Activated CD8-positive, alpha-beta memory T cell treated with anti-CD3 and anti-CD28 coated beads, Interleukin-2, amount 10 ng/mL, durations not matched to agents 7 days and 5 days (primary cell): ENCODE measurements at places on chromosomes 11 and 22. TPM values are rescaled to one million over a fixed set of nuclear protein-coding genes. Genes with fewer than 3 reads are reported as not detected.

GRCh38 chr11:19391026-19391425, 150.3 kb upstream of the E2F8 start:
- H3K27ac ChIP-seq = no peak overlapping the region
- peaks cover 14% of the 10 kb centered on the region for H3K4me1 ChIP-seq
- H3K27me3 ChIP-seq = peaks cover 46% of the 10 kb centered on the region
- no peaks in the 10 kb centered on the region for H3K36me3 ChIP-seq
- no peak overlapping the region for H3K4me3 ChIP-seq
- no peak for DNase-seq

GRCh38 chr22:46929046-46929709, 166.7 kb downstream of the TBC1D22A start:
- H3K27ac ChIP-seq = no peak overlapping the region
- H3K27me3 ChIP-seq = no peaks in the 10 kb centered on the region
- peaks cover 20% of the 10 kb centered on the region for H3K36me3 ChIP-seq
- peaks cover 20% of the 10 kb centered on the region for H3K4me1 ChIP-seq
- H3K4me3 ChIP-seq = no peak overlapping the region
- DNase-seq = no peak

Gene UBE4A
- total RNA-seq = 47.8 TPM

DNA sequence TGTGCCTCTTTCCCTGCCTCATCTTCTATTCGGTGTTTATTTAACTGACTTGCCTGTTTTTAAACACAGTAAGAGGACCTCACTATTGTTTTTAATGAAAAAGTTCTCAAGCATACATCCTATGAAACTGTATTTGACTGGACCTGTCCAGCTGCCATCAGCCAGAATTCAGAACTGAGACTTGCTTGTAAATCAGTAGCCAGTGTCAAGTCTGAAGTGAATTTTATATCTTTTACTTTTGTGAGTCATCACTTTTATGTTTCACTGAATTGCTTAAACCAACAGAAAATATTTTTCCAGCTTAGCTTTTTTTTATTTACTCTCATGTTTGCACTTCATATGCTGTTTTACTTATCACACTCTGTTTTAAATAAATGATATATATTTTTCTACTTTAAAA, 88.3 kb downstream of the LUZP2 start:
- no peak overlapping the region for H3K27ac ChIP-seq
- no peaks in the 10 kb centered on the region for H3K27me3 ChIP-seq
- no peak for DNase-seq
- no peaks in the 10 kb centered on the region for H3K4me1 ChIP-seq
- no peaks in the 10 kb centered on the region for H3K36me3 ChIP-seq

DNA sequence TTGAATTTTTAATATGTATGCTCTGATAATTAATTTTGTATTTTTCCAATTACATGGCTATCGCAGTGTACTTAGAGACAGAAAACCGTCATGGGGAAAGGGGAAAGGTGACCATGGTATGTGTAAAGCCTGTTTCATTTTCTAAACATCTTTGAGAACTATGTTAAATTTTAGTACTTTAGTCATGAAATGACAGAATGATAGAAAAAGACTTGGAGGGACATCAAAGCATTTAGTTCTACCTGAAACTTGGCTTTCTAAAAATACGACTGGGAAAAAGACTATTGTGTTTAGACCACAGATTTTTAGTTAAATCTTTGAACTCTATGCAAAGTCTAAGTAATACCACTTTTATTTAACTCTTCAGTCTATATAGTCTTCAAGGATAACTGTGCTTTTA, 54.1 kb downstream of the MAML2 start:
- H3K4me1 ChIP-seq = peaks cover 64% of the 10 kb centered on the region
- peaks cover 43% of the 10 kb centered on the region for H3K36me3 ChIP-seq
- H3K27ac ChIP-seq = no peak overlapping the region
- DNase-seq = no peak
